ENCODE measurements at places on chromosomes 5 and 9. TPM values are rescaled to one million over a fixed set of nuclear protein-coding genes. Genes with fewer than 3 reads are reported as not detected.

SPINK7 gene
- total RNA-seq: not detected

SLC23A1 gene
- total RNA-seq: not detected

DNA sequence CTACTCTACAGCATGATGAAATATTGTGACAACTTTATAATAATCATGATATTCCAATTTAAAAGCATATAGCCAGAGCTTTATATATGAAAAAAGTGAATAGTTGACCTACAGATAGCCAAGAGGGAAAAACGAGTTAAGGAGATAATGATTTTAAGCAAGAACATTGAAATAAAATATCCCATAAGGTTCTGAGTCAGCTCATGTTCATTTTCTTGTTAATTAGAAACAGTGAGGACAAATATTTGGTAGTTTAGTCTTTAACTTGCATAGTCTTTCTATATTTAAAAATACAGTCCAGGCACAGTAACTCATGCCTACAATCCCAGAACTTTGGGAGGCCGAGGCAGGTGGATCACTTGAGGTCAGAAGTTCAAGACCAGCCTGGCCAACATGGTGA lies 55.8 kb upstream of the CDH6 start:
- no peak for DNase-seq
- H3K4me3 ChIP-seq: no peak overlapping the region
- no peaks in the 10 kb centered on the region for H3K36me3 ChIP-seq
- peaks cover 2% of the 10 kb centered on the region for H3K4me1 ChIP-seq
- no peaks in the 10 kb centered on the region for H3K27me3 ChIP-seq
- no peak overlapping the region for H3K27ac ChIP-seq

DNA sequence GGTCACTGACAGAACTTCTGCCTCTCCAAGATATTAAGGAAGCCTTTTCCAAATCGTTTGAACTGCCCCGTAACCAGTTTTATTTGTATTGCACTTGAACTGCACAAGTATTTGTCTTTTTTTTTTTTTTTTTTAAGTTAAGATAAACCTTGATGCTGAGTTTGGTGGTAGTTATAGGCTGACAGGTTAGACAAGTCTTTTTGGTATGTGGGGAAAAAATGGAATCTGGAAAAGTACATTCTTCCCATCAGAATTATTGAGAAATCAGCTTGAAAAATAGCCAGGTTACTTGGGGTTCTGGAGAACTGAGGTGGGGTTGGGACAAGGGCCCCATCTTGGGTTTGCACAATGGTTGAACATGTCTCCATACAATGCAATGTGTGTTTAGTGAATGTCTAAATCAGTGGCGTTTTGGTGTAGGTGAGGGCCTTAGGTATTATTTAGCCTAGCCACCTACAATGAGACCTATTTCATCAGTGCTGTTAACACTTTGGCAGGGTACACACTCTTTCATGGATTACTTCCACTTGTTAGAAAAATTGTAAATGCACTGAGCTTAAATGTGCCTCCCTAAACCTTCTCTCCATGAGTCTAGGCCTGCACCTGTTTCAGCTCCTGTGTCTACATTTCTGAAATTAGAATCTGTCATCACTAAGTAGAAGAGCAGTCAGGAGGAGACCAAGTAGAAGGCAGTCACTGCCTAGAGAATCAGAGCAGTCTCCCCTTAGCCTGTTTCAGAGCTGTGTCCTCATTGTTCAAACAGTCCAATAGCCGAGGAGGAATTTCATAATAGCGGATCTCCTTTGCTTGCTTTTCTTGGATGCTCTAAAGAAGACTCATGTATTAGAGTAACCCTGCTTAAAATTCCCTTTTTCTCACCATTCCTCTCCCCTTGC lies 140.0 kb upstream of the HMHB1 start:
- no peaks in the 10 kb centered on the region for H3K36me3 ChIP-seq
- DNase-seq: no peak
- no peak overlapping the region for H3K4me3 ChIP-seq
- peaks cover 10% of the 10 kb centered on the region for H3K27me3 ChIP-seq

DNA sequence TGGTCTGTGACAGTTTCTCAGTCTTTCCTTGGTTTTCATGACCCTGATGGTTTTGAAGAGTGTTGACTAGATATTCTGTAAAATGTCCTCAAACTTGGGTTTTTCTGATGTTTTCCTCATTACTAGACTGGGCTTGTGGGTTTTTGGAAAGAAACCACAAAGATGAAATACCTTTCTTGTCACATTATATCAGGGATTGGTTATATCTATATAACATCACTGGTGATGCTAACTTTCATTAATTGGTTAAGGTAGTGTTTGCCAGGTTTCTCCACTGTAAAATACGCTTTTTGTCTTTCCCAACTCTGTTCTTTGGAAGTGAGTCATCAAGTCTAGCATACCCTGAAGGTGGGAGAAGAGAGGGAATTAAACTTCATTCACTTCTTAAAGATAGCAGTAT lies 3.3 kb upstream of the IL31RA start:
- no peak for DNase-seq
- H3K27me3 ChIP-seq: no peaks in the 10 kb centered on the region
- H3K36me3 ChIP-seq: no peaks in the 10 kb centered on the region
- peaks cover 12% of the 10 kb centered on the region for H3K4me1 ChIP-seq

- H3K4me3 ChIP-seq: no peak overlapping the region
- no peaks in the 10 kb centered on the region for H3K36me3 ChIP-seq
- H3K4me1 ChIP-seq: peaks cover 9% of the 10 kb centered on the region
- no peak for DNase-seq
These were observed 28.4 kb downstream of the MTX3 start for GRCh38 chr5:79962575-79963222.

GRCh38 chr5:56159521-56159947 lies 73.6 kb downstream of the ANKRD55 start:
- DNase-seq: no peak
- no peak overlapping the region for H3K4me3 ChIP-seq
- H3K27ac ChIP-seq: no peak overlapping the region
- no peaks in the 10 kb centered on the region for H3K36me3 ChIP-seq
- H3K27me3 ChIP-seq: no peaks in the 10 kb centered on the region

- no peak for DNase-seq
- no peaks in the 10 kb centered on the region for H3K36me3 ChIP-seq
These were observed 43.8 kb upstream of the ANKH start for GRCh38 chr5:14915291-14915952.

DNA sequence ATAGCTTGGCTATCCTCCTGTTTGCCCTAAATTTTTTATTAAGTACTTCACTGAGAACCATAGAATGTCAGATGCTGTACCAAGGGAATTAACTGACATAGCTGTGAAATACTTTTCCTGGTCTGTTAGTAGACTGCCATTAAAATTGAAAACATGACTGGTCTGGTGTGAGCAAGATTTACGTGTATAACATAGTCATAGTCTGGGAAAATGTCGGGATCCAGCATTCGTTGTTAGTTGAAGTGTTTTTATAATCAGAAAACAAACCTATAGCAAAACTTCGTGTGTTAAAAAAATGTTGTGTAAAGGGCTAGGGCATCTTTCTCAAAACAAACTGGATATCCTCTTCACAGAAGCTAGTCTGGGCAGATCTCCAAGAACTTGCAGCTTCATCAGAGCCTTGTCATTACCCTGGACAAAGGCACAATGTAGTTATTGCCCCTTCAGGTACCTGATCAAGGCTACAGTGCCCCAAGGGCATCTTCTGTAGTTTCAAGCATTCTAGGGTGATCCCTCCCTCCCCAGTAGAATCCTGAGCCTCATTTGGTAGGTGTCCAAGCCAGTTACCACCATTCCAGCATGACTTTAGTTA lies 454.2 kb upstream of the SGCD start:
- H3K27me3 ChIP-seq: peaks cover 12% of the 10 kb centered on the region
- H3K27ac ChIP-seq: no peak overlapping the region
- no peak overlapping the region for H3K4me3 ChIP-seq
- H3K4me1 ChIP-seq: no peaks in the 10 kb centered on the region
- no peaks in the 10 kb centered on the region for H3K36me3 ChIP-seq

GRCh38 chr9:7324152-7324598 lies 475.4 kb downstream of the DMAC1 start:
- H3K4me1 ChIP-seq: no peaks in the 10 kb centered on the region
- no peak for DNase-seq
- no peak overlapping the region for H3K27ac ChIP-seq
- H3K4me3 ChIP-seq: no peak overlapping the region
- H3K36me3 ChIP-seq: no peaks in the 10 kb centered on the region
- H3K27me3 ChIP-seq: peaks cover 22% of the 10 kb centered on the region

DNA sequence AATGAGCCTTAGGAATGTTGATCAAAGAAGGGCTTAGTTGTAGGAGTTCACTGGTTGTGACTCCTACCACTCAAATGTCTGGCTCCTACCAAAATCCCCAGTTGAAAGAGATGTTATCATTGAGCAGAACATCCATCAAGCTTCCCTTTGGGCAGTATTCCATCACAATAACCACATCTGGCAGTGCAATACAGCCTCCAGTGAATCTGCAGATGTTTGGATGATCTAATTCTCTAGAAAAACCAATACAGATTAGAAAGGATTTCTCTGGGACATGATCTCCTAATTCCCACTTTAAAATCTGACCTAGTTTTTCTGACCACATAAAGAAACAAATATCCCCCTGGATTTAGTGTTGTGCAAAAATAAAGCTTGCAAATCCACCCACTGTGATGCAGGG lies 81.6 kb downstream of the TMEM215 start:
- DNase-seq: no peak
- no peaks in the 10 kb centered on the region for H3K36me3 ChIP-seq
- peaks cover 7% of the 10 kb centered on the region for H3K27me3 ChIP-seq
- peaks cover 4% of the 10 kb centered on the region for H3K4me1 ChIP-seq
- H3K4me3 ChIP-seq: no peak overlapping the region

Measured in activated naive CD8-positive, alpha-beta T cell treated with anti-CD3 and anti-CD28 coated beads for 36 hours (primary cell).